ENCODE measurements at places on chromosomes 5 and 9. TPM values are rescaled to one million over a fixed set of nuclear protein-coding genes. Genes with fewer than 3 reads are reported as not detected.

CCL21 gene
- not detected for total RNA-seq

CTSV gene
- 2.1 TPM for total RNA-seq

GRIA1 gene
- total RNA-seq, result 0.65 TPM

PCDHA4 gene
- not detected for total RNA-seq

IL3 gene
- total RNA-seq, result not detected

CDH6 gene
- 3.4 TPM for total RNA-seq

ZNF354B gene
- total RNA-seq, result 5.0 TPM

RNF130 gene
- 56.7 TPM for total RNA-seq

CNTNAP3 gene
- total RNA-seq, result 1.6 TPM

SHISAL2B gene
- not detected for total RNA-seq

PDGFRB gene
- total RNA-seq, result 136 TPM

NRARP gene
- total RNA-seq, result 1.8 TPM

TAF9 gene
- total RNA-seq, result 65.2 TPM

CD180 gene
- not detected for total RNA-seq

MARCOL gene
- not detected for total RNA-seq

CAMK2A gene
- total RNA-seq, result 0.80 TPM

RAB24 gene
- 45.6 TPM for total RNA-seq

FAM81B gene
- not detected for total RNA-seq

ARID3C gene
- not detected for total RNA-seq

RMRP gene
- total RNA-seq, result 5,375 TPM

IL13 gene
- total RNA-seq, result not detected

NME5 gene
- total RNA-seq, result 1.7 TPM

SLC6A19 gene
- not detected for total RNA-seq

CKMT2 gene
- 1.6 TPM for total RNA-seq

ANGPTL2 gene
- 10.1 TPM for total RNA-seq

NMUR2 gene
- 0.24 TPM for total RNA-seq

TMEM215 gene
- not detected for total RNA-seq

KIF12 gene
- under 0.01 TPM for total RNA-seq

ANKH gene
- 22.6 TPM for total RNA-seq

CCNI2 gene
- under 0.01 TPM for total RNA-seq

ZNF474 gene
- total RNA-seq, result 0.78 TPM

HMCN2 gene
- total RNA-seq, result not detected

EIF4E1B gene
- total RNA-seq, result not detected

CCNH gene
- total RNA-seq, result 56.3 TPM

FGD3 gene
- not detected for total RNA-seq

CCDC187 gene
- total RNA-seq, result not detected

Data from epithelial cell of alveolus of lung (primary cell).